NCI-H1048 (cell line): ENCODE measurements at places on chromosomes 3 and 15.

- DNase-seq: no peak
Observed at GRCh38 chr3:47010111-47010712, 30.7 kb downstream of the NBEAL2 start.

DNA sequence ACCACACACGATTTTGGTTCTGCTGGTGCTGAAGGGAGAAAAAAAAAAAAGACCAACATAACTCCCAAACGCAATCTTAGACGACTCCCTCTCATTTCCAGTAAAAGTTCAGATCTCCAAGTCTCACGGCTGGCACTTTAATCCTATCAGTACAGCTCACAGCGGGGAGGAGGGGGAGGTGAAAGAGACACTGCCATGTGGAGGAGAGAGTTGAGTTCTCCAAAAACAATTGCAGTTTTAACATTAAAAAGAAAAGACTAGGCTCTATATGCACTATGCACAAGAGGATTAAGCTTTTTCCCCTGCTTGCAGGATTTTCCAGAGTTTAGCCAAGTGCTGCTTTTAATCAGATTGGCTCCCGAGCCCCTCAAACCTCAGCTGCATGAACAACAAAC is 16.8 kb downstream of the BMF start:
- no peak for DNase-seq

- DNase-seq: no peak
Observed at GRCh38 chr15:101262551-101262950, 10.7 kb upstream of the CHSY1 start.

- DNase-seq: no peak
Observed at GRCh38 chr3:11991751-11992150, 12.4 kb upstream of the SYN2 start.

DNA sequence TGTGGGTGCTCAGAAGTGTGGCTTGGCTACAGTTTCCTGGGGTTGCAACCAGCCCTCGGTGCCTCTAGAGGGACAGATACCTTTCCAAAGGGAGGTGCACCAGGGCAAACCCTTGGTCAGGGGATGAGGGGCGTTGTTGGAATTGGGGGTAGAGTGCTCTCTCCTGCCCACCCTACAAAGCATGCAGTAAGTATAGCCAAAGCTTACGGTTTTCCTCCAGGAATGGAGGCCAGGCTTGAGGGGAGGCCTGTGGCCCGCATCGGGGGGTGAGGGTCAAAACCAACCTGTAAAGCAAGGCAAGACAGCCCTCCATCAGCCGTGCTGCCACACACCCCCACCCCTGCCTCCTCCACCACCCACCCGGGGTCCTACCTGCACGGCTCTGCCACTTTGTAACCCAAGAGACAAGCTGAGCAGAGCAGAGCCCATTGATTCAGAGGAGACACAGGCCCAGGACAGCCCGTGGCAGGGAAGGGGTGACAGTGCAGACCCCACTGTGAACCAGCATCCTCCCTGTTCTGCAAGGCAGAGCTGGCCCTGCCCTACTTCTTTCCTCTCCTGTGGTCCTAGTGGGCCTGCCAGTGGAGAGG is 41.5 kb downstream of the TLE3 start:
- DNase-seq: no peak

DNA sequence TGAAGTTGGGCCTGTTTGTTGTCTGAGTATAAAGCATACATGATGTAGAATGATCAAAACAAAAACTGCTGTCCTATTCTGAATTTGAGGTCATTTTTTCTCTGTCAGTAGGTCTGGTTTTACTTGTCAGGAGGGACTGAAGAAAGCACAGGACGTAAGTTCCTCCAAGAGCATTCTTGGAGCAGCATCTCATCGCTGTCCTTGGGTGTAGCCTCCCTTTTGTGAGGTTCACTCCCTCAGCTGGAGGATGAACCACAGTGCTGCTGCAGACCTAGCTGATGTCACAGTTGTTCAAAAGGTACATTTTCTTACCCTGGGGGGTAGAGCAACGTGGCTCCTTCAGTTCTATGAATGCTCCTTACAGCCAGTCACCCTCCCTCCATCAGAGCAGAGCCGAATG is 490.0 kb upstream of the TBL1XR1 start:
- DNase-seq: no peak

GRCh38 chr3:54712539-54712938 is 215.3 kb downstream of the LRTM1 start:
- no peak for DNase-seq

DNA sequence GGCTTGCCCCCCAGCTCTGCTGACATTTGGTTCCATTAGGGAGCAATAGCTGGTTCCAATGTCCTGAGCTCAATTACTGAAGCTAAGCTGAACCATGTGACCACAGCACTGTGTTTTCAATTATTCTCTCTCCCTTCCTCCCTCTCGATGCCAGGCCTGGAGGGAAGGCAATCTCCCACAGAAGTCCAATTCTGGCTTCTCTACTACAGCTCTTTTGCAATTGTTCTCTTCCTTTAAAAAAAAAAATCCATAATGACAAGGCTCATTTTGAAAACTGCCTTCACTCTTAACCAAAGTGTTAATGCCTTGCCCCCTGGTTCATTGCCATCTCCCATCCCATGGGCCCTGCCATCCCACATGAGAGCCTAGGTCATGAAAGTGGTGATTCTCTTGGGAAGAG is 24.8 kb downstream of the IL16 start:
- DNase-seq: no peak

- DNase-seq: no peak
Observed at GRCh38 chr3:177946048-177946447, 590.2 kb upstream of the KCNMB2 start.

DNA sequence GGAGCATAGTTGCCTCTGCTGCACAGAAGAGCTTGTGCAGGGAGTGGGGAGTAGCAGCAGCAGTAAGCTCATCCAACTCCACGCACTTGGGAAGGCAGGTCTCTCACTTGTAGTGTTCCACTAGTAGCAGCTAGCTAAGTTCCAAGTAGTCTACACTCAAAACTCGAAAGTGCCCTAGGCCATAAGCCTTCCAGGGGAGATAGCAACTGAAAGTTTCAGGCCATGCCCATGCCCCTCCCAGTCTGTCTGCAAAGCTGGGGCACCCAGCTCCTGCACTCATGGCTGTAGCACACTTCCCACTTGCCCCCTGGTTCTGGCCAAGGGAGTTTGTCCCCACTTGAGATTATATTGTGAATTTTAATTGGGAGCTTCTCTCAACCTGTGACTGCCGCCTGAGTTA is 57.5 kb downstream of the MFSD1 start:
- DNase-seq: no peak

GRCh38 chr3:4425707-4426106 is 41.4 kb downstream of the SUMF1 start:
- no peak for DNase-seq

DNA sequence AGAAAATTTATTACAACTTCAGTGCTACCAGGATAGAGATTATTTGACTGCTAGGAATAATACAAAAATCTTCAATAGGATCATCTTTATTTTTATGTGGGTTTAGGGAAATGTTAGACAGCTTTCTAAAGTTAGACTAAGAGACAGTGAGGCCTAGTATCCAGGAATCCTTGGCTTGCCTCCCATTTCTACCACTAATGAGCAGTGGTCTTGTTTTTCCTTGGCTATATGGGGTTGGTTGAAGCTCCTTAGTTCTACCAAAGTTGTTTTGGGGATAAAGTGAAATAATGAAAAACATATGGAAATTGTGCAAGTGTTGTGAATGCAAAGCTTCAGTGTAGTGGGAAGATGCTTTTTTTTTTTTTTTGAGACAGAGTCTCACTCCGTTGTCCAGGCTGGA is 16.8 kb downstream of the AP4E1 start:
- DNase-seq: no peak

GRCh38 chr15:69074001-69074842 is 59.7 kb downstream of the NOX5 start:
- DNase-seq: no peak

DNA sequence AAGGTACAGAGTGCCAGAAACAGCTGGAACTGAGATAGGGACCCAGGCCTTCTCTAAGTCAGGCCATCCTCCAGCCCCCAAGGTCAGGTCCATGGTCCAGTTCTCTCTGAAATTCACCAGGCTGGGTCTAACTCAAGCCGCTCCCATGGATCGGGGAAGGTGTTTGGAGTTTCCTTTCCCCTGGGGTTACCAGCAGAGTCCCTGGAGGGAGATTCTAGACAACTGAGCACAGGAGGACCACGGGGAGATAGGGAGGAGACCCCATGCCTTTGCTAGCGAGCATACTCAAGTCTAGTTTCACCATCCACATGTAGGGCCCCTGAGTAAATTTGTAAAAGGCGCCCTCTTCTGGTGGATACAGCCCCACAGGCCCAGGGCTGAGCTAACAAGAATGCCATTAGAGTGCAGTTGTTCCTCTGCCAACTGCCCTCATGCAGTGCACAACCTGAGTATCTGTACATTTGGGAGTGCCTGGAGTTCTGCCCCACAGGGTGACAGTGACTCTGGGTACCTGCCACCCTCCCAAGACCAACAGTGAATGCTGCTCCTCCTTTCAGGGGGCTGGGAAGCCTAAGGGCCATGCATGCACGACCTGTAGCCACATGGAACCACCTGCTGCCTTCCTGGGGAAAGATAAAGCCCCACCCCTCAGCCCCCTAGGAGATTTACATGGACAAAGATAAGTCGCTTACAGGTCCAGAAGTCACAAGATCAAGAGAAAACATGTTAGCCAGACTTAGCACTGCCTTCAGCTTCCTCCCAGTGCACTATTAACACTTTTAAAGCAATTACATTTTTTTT is 89.0 kb downstream of the IQSEC1 start:
- no peak for DNase-seq

GRCh38 chr15:38145651-38146111 is 107.0 kb upstream of the SPRED1 start:
- no peak for DNase-seq

- no peak for DNase-seq
Observed at GRCh38 chr15:25931851-25932250, 68.7 kb upstream of the ATP10A start.

DNA sequence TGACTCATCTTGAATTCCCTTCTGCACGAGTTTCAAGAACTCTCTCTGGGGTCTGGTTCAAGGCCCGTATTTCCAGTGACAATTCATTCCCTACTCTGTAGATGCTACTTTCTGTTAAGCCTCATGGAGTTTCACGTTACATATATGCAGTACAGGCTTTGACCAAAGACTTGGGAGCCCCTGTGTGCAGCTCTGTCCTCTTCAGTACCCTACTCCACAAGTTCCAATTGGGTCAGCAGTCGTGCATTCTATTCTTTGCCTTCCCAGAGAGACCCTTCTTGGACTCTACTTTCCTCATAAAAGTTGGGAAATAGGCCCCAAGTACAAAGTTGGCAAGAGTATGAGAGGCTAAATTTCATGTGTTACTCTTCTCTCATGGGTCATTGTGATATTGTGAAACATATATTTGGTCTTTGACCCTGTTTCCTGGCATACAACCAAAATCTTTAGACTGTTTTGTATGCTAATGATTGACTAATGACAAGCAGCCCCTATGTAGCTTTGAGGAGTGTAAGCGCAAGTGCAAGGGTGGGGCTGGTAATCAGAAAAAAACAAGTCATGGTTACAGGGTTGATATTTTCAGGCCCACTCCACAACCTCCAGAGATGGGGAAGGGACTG is 15.0 kb upstream of the CCDC50 start:
- DNase-seq: no peak

DNA sequence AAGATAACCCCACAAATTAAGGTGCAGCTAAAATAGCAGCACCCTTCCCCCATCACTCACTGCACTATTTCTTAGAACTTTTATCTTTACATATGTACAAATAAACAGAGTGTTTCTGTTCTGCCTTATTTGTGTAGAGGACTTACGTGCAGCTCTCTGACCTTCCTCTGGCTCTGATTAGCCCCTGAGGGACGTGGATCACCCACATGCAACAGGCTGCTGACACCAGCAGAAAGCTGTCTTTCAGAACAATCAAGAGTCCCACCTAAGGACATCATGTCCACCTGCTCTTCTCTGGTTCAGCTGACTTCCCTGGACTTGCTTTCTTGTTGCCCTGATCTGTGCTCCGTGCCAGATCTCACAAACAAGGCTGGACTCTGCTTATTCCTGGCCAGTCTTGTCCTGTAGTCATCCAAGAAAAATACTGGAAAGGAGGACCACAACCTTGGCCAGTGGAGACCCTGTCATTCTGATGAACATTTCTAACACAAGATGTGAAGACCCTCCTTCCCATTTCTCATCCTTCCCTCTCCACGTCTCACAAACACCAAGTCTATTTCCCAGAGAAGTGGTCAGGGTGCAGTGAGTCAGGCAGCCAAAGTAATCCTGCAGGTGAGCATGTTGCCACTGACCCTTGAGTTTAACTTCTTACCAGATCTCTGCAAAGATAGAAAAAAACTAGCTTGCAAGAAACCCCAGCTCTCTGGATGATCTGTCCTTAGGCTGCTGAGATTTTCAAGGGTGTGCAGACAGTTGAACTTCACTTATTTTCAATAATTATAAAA is 243.6 kb upstream of the ICE2 start:
- no peak for DNase-seq

- DNase-seq: no peak
Observed at GRCh38 chr3:167162083-167162482, 218.0 kb downstream of the ZBBX start.

- no peak for DNase-seq
Observed at GRCh38 chr3:8540456-8540855, 38.8 kb downstream of the LMCD1 start.

DNA sequence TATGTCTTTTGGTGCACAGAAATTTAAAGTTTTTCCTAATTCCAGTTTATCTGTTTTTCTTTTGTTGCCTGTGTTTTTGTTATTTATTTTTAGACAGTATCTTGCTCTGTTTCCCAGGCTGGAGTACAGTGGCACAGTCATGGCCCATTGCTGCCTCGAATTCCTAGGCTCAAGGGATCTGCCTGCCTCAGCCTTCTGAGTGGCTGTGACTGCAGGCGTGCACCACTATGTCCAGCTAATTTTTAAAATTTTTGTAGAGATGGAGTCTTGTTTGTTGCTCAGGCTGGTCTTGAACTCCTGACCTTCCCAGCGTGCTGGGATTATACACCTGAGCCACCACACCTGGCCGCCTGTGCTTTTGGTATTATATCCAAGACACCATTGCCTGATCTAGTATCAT is 22.8 kb downstream of the KAT2B start:
- DNase-seq: no peak

GRCh38 chr3:42516443-42516842 is 14.0 kb downstream of the VIPR1 start:
- no peak for DNase-seq

DNA sequence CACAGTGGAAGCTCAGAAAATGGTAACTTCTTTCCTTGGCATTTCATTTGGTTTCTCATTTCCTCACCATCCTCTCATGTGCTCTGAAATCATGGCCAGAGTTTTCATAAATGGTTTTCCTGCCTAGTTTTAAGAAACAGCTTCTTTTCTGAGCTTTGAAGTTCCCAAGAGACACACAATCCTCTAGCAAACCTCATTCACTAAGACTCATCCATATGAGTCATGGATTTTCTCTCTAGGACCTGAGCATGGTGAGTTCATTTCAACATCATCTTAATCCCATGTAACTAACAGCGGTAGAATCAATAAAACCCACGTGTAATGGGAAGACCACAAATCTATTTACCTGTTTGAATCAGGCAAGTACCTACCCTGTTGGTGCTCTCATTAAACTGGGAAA is 274.5 kb upstream of the LRTM1 start:
- no peak for DNase-seq
